Activated CD4-positive, alpha-beta T cell treated with anti-CD3 and anti-CD28 coated beads, Interleukin-2, amount 50 U/mL, for 4 hours (primary cell): ENCODE measurements at places on chromosomes 2 and 18.

DNA sequence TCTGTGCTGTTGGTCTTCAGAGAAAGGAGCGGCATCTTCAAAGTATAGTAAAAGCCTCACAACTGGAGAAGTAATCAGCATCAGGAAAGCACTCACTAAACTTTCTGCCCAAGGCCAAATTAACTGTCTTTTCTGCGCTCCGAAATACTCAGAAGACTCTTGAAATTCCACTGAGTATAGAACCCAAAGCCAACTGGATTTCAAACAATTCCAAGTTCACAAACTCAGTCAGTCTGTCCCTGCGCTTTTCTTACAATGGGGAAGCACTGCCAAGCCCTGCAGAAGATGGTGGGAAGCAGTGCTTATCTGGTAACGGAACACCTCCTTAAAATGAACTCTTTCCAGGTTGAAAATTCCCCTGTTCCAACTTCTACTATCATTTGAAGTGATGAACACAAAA is 193.5 kb downstream of the NCKAP5 start:
- DNase-seq = no peak

DNA sequence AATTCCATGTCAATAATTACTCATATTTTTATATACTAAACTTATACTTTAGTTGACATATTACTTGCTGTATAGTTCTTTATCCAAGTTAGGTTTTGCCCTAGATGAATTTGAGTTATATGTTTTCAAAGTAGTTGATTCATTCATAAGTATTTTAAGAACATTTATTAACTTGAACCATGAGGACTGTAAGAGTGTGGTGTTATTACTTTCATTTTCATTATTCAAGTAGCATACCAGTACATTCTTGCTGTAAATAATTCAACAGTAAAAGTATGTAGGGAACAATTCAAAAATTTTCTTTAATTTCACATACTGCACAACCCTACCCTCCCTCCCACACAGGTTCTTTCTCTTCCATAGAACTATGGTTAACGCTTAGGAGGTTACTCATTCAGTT is 75.4 kb downstream of the ANKRD12 start:
- DNase-seq = no peak

DNA sequence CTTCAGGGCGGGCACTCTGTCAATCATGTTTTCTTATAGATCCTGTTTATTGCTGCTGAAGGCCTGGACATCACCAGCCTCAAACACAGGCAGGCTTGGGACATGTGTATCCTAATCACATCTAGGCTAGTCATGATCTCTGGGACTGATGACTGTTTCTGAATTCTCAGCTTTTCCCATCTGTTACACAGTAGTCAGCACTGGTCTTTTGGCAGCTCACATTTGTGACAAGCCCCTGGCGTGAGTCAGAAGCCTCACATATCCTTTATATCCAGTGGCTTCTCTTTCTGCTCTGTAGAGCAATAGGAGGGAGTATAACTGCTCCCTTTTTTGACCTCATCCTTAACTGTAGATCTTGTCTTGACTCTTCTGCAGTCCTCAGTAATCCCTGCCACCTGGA is 4.5 kb downstream of the SEMA4F start:
- DNase-seq = no peak

GRCh38 chr2:147173798-147174197 is 671.0 kb upstream of the ACVR2A start:
- no peak for DNase-seq

DNA sequence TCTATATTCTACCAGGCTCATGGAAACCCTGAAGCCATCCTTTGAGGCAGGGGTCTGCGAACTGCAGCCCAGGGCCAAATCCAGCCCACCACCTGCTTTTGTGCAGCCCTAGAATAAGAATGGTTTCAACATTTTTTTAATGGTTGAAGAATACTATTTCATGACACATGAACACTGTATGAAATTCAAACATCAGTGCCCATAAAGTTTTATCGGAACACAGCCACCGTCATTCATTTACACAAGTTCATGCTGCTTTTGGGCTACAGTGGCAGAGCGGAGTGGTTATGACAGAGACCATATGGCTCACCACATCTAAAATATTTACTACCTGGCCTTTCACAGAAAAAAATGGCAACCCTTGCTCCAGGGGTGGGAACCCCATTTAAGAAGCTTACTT is 124.2 kb upstream of the EPAS1 start:
- DNase-seq = no peak

DNA sequence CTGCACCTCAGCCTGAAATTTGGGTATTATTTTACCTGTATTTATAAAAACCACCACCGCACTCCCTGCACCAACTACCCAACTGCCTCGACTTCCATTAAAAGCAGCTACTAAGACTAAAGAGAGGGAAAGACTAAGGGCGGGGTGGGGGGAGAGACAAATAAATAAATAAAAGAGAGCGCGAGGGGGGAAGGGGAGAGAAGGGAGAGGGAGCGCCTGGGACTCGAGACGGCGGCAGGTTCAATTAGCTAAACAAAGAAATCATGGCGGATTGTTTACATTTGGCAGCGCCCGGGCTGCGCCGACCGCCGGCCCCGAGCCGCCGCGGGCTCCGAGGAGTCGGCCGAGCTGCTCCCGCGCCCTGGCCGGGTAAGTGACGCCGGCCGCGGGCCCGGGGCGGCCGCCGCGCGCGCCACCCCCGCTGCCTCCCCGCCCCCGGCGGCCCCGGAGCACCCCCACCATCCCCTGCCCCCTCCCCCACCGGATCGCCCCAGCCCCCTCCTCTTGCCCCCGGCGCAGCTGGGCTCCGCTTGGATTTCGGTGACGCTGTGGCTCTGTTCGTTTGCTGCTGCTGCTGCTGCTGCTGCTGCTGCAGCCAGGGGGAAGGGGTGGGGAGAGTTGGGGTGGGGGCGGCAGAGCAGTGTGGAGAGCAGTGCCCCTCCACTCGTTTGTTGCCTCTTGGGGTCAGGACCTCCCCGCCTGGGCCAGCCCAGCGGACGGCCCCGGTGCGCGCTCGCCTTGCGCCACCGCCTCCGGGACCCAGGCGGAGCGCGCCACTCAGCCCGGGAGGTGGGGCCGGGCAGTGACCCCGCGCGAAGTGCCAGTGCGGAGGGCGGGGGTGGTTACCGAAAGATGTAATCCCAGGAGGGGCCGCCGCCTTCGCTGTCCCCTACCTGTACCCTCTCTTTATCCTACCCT is 187.2 kb upstream of the FANCL start:
- DNase-seq = no peak

GRCh38 chr2:8679827-8680731 is 1.8 kb upstream of the ID2 start:
- DNase-seq = no peak

DNA sequence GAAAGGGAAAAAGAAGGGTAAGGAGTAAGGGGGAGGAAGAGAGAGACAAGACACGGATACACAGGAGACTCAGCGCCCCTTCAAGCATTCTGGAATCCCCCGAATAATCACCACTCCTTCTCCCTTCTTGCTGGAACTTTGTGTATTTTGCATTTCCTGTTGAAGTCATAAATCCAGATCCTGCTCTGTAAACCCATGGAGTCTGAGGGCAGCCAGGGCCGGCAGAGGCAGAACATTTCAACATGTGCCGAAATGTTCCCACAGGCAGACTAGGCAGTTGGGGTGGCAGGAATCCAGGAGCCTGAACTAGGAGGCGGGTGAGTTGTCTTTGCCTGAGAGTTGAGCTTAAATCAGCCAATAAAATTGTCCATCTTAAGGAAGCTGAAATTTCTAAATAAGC is 193.1 kb downstream of the SH3RF3 start:
- DNase-seq = no peak

DNA sequence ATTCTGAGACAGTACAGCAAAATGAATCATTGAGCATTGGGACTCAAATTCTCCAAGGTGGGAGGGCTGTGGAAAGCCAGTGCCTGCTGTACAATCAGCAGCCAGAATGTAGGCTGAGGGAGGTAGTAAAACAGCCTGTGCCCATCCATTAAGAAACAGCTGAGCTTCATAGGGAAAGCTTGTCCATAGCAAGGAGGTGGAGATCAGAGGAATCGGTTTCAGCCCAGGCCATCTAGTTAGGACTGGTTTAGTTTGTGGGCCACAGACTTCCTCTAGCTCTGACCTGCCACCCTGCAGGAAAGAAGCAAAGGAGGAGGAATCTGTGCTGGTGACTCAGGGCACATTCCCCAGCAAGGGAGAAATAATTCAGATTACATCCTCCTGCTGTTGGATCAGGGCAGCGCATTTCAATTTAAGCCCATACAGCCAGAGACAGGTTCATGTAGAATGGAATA is 333.4 kb downstream of the SETBP1 start:
- no peak for DNase-seq

DNA sequence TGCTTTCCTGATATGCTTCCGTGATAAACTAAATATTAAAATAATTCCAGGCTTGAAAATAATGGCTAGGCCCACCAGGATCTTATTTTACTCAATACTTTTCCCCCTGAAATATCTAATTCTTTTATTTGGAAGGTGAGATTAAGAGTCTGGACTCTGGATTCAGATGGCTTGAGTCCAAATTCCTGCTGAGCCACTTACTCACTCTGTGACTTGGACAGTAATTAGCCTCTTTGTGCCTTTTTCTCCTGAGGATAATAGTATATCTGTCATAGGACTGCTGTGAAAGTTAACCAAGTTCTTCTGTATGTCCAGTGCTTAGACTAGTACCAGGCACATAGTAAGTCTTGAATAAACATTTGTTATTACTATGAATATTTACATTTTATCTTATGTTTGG is 127.3 kb upstream of the ERBB4 start:
- no peak for DNase-seq

DNA sequence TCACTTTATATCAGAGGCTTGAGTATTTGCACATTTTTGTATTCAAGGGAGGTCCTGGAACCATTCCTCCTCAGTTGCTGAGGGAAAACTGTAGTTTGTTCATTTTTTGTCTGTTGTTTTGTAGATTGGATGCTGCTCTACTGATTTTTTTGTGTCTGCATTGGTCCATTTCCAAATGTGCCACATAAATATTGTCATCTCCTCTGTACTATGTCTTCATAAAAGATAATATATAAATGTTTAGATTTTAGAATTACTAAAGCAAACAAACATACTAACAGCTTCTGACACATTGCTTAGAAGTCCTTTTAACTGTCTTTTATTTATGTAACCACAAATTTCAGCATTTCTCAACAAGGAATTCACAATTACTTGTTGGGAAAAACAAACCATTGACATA is 356.8 kb downstream of the PLCL1 start:
- no peak for DNase-seq

DNA sequence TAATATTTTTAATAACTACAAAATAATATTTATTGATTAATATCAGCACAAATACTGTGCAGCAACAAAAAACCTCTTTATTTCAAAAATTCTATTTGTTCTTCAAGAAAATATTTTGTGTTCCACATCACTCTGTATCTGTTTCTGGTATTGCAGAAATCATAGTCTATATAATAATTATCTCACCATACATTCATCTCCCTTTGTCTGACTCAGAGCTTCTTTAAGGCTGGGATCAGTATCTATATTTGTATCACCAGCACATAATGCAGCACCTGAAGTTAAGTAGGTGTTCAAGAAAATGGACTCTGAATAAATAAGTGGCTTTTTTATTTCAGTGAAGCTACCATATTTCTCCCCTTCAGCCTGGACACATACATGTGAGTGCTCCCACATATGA is 1.6 kb upstream of the MARCHF4 start:
- DNase-seq = no peak

- no peak for DNase-seq
Measured at GRCh38 chr2:56757884-56758545, 574.2 kb downstream of the CCDC85A start.

DNA sequence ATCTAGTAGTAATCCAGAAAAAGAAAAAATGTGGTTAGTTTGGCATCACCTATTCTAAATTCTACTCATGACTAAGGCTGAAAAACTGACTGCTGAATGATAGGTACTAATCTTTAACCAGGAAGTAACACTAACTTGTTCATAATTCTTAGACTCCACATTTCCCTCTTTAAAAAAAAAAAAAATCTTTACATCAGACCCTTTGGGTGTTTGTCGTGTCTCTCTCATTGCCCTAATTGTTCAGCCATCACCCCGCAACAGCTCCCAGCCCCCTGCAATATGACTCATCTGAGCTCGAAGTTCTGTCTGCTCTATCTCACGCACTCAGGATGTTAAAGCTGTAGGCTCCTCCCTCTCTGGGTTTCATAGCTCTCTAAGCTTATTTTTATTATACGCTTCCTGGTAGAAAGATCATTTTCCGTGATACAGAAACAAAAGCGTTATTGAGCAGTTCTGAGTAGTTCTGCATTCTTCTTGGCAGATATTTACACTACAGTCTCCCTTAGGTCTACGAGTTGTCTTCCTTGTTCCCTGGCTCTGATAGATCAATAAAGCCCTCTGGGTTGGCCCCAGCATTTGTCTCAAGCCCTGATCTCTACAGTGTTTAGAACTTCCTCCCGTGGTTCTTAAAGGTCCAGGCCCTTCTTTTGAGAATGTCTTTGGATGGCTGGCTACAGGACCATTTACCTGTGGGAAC is 95.6 kb downstream of the TNFRSF11A start:
- DNase-seq = peak; percentile 77

DNA sequence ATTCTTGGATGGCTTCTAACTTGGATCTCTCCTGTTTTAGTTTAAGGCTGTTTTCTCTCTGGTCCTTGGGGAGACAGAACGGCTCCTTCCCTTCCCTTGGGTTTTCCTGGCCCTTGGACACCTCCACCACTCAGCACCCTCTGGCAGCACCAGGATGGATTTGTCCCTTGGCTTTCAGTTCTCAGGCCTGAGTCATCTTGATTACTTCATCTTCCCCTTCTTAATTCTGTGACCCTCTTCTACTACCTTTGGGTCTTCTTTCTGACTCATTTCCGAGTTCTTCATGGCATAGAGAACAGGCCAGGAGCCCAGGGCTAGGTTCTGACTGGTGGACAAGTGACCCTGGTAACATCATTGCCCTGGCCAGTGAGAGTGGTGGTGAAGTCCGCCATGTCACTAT is 14.9 kb downstream of the IGFBP2 start:
- no peak for DNase-seq

GRCh38 chr2:210551001-210551400 is 5.4 kb upstream of the CPS1 start:
- DNase-seq = no peak

GRCh38 chr2:104033399-104033798 is 820.5 kb upstream of the POU3F3 start:
- no peak for DNase-seq

- DNase-seq = no peak
Measured at GRCh38 chr2:170145675-170146432, 32.1 kb upstream of the MYO3B start.

GRCh38 chr2:28661589-28662001 is 90.0 kb upstream of the PPP1CB start:
- DNase-seq = no peak

- no peak for DNase-seq
Measured at GRCh38 chr2:217055624-217056023, 195.8 kb upstream of the TNP1 start.

- DNase-seq = no peak
Measured at GRCh38 chr2:216559625-216560156, 61.0 kb downstream of the RPL37A start.
